IPS DF 19.7 (cell line): ENCODE measurements at places on chromosomes 7 and 10.

DNA sequence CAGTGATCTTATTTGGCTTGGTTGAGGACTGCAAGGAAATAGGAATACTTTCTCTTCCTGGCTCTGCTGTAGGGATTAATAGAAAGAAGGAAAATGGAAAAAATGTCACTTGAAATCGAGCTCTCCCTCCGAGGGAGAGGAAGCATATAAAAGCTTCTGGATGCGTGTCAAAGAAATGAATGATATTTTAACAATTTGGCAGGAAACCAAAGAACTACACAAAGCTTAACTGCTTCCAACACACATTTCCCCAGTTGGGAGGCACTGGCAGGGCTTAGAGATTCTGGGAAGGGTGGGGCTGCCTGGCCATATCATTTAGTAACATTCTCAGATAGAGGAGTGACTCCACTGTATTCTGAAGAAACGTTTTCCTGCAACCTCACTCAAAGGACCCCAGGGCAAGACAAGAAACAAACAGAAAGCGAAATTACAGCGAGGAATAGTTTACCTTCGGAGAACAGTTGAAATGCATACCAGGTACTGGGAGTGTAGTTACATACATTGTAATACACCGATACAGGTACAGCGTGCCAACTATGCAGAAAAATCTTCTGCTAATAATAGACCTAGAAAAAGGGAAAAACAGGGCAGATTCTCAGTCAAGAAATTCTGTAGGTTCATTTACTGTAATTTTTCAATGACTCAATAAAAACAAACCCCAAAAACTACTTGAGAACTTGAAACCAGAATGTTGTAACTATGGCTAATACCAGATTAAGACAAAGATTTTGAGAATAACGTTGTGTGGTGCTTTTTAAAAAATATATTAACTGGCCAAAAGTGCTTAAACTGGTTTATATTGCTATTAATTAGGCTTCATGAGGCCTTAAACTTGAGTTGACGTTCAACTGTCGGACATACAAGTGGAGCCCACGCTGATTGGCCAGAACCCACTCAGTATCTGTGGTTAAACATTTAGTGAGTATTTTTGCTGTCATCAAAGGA, 75.7 kb upstream of the ASAH2 start:
- DNase-seq, result no peak

DNA sequence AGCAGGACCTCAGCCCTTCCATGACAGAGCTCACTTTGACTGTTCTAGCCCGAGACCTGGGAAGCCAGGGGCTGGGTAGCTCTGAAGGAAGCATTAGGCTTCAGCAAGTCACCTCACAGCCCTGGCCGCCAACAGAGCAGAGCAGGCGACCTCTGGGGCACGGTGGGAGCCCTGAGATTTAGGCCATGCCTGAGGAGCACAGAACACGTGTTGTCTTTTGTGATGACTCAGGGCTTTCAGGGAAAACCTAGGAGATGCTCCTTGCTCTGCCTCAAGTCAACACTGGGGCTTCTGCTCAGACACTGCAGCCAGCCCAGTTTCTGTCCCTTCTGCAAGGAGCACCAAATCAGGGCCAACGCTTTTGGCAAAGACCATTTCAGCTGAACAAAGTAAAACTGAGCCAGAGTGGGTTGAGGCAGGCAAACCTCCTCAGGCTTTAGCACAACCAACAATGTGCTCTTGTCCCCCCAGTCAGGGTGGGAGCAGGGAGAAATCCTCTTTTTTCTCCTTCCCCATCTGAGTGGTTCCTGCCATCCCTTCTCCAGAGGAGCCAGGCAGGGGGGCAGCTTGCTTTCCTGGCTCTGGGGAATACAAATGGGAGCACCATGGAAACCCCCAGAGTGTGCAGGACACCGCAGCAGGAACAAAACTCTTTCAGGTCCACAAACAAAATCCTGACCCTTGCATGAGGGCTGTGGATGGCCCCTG, 14.4 kb downstream of the CAMK2G start:
- no peak for DNase-seq

DNA sequence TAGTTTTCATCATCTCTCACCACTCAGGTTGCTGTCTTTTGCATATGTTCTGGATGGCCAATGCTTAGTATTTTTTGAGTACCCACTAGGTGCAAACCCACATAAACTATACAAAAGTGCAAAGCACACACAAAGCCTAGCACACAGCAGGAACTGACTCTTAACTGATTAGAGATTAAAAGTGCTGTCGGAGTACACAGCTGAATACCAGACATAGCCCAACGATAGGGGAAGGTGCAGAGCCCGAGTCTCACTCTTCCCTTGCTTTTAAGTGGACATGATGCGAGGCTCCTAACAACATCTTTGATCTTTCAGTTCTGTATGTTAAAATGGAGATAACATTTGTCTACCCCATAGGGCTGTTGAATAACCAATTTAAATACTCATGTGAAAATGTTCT, 90.8 kb downstream of the DPY19L1 start:
- no peak for DNase-seq

GRCh38 chr7:71652510-71652909, 520.6 kb downstream of the GALNT17 start:
- peak; percentile 48 for DNase-seq

DNA sequence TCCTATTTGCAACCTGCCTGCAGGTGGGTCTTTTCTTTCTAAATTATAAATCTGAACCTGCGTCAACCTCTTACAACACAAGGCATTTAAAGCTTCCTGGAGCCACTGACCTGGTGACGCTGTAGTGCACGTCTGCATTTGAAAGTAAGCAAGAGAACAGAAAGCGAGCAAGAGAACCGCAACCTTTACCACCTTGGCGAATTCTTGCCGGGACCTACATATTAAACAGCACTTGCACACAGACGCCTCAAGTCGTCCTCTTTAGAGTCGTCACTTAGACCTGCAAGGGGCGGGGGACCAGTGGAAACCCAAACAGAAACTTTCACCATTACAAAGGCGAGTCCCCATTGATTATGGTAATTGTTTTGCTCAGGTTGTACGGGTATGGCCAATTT, 9.5 kb downstream of the GLI3 start:
- DNase-seq, result no peak

DNA sequence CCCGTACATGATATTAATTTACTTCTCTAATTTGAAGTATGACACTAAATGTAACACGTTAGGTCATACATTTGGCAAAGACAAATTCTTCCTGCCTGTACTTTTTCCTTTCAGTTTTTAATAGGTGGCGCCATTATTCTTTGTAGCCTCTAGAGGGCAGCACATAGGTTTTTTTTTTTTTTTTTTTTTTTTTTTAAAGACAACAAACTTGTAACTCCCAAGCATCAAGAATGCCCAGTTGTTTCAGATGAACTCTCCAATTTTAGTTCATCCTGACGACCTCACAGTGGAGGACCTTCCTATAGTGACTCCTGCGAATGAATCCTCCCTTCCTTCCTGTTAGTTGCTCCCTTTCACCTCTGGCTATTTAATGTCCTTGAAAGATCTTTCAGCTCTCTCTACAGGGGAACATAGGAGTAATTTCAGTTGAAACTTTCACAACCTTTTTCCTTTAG, 139.3 kb upstream of the HDAC9 start:
- no peak for DNase-seq

DNA sequence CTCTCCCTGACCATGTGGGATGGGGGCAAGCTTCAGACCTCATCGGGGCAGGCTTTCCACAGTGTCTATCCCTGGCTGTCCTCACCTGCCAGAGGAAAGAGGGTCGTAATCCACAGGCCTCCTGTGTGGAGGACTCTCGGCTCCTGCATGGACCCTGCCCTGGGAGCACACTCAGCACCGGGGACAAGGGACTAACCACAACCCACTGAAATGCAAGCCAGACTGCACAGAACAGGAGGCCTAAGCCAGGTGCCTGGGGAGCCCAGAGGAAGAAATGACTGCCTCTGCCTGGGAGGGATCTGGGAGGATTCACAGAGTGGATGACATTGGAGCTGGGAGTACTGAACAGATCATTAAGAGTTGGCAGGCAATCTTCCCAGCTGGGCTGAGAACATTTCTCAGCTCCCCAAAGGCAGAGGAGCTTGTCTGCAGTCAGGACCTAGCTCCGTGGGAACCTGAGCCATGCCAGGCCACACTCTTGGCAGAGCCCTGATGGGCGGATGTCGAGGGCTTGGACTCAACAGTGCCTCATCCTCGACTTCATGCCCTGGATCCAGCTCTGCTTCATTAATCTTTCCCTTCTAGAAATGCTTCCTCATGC, 213.4 kb downstream of the USP6NL start:
- DNase-seq, result no peak

DNA sequence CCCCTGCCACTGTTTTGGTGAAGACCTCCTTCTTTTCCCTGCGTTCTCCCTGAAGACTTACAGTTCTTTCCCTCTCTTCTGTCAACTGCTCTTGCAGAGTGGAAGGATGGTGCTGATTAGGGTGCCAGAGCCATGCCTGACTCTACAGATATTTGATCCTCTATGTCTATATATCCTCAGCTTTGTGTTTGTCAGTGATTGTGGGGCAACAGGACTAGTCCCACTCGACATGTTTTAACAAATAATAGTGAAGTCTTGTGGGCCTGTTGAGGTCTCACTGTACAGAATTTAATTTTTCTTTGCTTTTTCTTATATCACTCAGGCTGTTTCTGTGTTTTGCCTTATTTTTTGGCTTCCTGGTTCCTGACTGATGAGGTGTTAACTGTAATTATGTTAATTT, 5.0 kb downstream of the PLEKHA1 start:
- DNase-seq, result no peak

GRCh38 chr7:106345421-106346166, 60.8 kb upstream of the NAMPT start:
- DNase-seq, result no peak

- no peak for DNase-seq
These were observed 34.6 kb downstream of the RHEB start for GRCh38 chr7:151484971-151485707.

- DNase-seq, result peak; percentile 89
These were observed at the start of gene ELOVL3 for GRCh38 chr10:102225646-102226541. ELOVL3 (plus strand) TSS chr10:102226299; CDS start chr10:102226549, 250 bp downstream.
